GM23338 (cell line): ENCODE measurements at places on chromosomes 11 and 22. TPM values are rescaled to one million over a fixed set of nuclear protein-coding genes. Genes with fewer than 3 reads are reported as not detected.

Gene MRGPRX3
- total RNA-seq = not detected in 2 replicates

Gene GUCD1
- 91.1 and 106 TPM in 2 replicates for total RNA-seq

Gene C22orf42
- total RNA-seq = 0.23 and 0.76 TPM in 2 replicates

Gene NXPE1
- total RNA-seq = not detected in 2 replicates

Gene EIF4ENIF1
- 10.8 and 13.5 TPM in 2 replicates for total RNA-seq

Gene TTC28
- 10.7 and 16.1 TPM in 2 replicates for total RNA-seq

Gene RAB38
- 14.2 and 22.4 TPM in 2 replicates for total RNA-seq
